NCI-H2107 (cell line): ENCODE measurements at places on chromosomes 16 and 17.
A peak's percentile ranks its signal among the peaks of the same experiment; 100 is the strongest.

DNA sequence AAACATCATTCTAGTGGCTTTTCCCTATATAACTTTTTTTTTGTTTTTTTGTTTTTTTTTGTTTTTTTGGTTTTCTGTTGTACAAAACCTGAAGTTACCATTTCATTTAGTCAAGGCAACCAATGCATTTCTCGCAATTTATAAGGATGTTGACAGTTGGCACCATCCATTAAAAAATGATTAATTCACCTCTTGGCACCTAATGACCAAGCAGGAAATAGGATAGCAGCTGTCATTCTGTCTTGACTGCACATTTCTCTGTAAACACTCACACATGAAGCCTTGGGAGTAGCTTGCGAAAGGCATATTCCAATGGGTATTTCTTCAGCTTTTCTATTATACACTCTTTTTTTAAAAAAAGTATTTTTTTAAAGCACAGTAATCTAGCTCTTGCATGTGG lies 77.5 kb downstream of the SYCE1L start:
- no peak for DNase-seq

- no peak for DNase-seq
Measured at GRCh38 chr16:70767377-70768202, 33.4 kb downstream of the VAC14 start.

- DNase-seq: peak; percentile 22
Measured at GRCh38 chr16:11407047-11407982, 62.1 kb downstream of the RMI2 start.

- DNase-seq: no peak
Measured at GRCh38 chr16:84806256-84806889, 13.4 kb upstream of the CRISPLD2 start.

GRCh38 chr17:55731586-55732250 lies 9.1 kb upstream of the TMEM100 start:
- no peak for DNase-seq

DNA sequence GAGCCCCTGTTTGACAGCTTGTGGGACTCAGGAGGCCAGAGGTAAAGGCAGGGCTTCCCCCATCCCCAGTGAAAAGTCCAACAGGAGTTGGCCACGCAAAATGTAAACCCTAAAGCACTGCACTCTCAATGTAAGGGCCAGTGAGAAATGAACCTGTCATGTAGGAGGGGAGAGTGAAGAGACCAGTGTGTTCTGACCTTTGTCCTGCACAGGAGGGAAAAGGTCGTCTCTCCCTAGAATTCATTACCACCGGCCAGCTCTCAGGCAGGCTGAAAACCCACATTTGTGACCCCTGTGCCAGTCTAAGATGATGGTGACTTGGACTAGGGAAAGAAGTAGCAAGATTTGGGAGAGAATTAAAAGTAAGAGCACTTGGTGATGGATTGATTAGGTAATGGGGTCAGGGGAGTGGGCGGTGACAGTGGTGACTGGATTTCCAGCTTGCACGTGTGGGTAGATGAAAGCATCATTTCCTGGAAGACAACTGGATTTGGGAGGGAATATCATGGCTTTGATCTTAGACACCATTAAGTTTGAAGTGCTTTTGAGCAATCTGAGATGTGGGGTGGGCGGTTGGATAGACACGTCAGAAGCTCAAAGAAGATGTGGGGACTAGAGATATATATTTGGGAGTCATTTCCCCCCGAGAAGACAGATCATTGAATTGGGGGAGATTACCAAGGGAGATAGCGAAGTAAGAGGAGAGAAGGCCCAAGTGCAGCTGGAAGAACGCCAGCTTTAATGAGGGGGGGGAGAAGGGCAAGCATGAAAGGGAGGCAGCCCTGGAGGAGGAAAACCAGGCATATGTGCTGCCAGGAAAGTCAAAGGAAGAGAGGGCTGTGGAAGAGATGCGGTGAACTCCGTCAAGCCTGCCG lies 119.5 kb downstream of the NTN1 start:
- no peak for DNase-seq

GRCh38 chr16:15853021-15853420 lies 3.8 kb downstream of the MYH11 start:
- DNase-seq: no peak

GRCh38 chr16:81716478-81717225 lies 62.4 kb upstream of the PLCG2 start:
- no peak for DNase-seq

- no peak for DNase-seq
Measured at GRCh38 chr16:50667497-50668367, 13.4 kb downstream of the SNX20 start.

GRCh38 chr17:40707745-40708144 lies 4.2 kb upstream of the KRT24 start:
- DNase-seq: no peak

DNA sequence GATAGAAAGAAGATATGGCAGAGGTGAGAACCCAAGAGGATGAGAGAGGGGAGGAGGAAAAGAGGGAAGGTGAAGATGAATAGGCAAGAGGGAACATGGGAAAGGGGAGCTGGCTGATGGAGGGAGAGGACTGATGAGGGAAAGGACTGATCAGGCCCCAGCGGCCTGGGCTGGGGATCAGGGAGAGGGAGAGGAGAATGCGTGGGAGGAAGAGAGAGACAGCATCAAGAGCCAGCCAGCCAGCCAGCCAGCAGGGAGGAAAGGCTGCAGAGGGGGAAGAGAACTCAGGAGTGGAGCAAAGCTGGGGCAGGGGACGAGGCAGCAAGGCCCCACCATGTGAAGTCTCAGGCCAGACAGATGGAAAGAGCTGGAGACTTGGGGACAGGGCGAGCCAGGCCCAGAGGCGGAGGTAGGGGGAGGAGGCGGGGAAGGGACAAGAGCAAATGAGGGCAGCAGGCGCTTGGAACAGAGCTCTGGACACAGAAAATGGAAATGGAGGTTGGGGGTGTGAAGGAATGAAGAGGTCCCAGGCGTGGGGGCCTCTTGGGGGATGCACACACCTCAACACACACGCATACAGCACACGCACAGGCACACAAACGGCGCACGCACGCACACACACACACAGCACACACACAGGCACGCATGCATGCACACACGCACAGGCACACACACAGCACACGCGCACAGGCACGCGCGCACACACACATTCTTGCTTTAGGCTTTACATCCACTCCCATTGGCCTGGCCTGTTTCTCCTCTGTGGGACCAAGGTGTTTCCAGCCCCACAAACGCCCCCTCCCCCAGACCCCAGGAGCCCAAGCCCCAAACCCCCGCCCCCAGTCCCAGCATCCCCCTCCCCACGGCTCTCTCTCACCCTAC lies 12.3 kb downstream of the DLG4 start:
- no peak for DNase-seq

DNA sequence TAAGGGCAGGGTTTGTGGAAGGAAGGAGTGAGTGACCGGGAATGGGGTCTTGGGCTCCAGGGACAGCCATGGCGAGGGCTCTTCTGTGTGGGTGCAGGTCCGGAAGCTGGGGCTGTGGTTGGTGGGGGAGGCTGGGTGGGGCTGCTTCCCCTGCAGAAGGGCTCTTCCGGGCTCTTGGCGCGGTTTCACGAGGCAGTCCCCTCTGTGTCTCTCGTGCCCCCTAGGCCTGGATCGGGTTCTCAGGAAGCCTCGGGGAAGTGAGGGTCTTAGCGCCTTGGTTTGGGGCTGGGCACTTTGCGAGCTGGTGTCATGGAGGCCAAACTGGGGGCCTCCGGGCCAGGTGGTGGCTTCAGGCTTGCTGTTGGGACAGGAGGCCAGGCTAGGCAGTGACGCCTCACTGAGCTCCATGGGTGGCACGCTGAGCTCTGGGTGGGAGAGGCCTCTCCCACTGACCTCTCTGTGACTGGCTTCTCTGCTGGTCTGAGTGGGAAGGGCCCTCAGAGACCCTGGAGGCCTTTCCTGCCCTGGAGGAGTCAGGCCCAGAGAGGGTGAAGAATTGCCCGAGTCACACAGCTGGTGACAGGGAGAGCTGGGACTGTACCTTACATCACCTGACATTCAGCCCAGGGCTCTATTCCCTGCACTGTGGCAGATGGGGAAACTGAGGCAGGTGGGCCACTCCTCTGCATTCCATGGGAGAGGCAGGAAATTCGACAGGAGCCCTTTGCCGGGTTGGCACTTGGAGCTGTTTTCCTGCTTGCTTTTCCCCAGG lies 8.2 kb downstream of the ADCY7 start:
- DNase-seq: no peak

DNA sequence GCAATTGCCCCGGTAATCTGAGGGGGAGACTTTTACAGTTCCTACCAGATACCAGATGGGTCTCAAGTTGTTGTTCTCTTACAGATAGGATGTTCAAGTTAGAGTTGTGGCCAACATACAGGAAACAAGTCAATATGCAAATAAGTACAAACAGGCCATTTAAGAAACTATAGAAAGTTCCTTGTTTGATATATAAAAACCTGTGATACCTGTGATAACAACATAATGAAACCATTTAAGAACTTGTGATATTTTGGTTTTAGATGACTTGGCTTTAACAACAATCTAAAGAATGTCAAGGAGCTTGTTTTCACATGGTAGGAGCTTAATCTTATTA lies 16.8 kb downstream of the CDR2 start:
- DNase-seq: no peak

DNA sequence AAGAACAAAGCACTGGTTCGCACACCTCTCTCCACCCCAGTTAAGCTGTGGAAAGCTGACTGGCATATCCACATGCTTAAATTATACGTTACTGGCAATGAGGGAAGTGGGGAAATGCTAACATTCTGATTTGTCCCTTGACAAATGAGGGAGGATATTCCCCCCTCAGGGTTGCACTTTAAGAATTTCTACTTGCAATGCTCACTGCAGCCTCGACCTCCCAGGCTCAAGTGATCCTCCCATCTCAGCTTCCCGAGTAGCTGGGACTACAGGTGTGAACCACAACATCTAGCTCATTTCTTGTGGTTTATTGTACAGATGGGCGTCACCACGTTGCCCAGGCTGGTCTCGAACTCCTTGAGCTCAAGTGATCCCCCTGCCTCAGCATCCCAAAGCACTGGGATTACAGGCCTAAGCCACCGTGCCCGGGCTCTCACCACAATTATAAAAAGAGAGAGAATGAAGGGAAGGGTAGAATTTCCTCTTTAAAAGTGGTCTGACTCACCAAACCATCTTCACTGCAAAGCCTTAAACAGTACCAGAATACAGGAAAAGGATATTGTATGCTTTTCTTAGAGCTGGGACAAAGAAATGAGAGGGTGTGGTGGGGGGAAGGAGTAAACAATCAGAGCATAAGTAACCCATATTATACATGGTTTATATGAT lies 38.9 kb downstream of the KANSL1 start:
- DNase-seq: no peak

GRCh38 chr17:20098314-20098713 lies 89.2 kb downstream of the SPECC1 start:
- no peak for DNase-seq

- no peak for DNase-seq
Measured at GRCh38 chr17:43881181-43881580, 26.2 kb downstream of the MPP2 start.

GRCh38 chr17:67260170-67260987 lies 15.4 kb upstream of the HELZ start:
- DNase-seq: no peak

DNA sequence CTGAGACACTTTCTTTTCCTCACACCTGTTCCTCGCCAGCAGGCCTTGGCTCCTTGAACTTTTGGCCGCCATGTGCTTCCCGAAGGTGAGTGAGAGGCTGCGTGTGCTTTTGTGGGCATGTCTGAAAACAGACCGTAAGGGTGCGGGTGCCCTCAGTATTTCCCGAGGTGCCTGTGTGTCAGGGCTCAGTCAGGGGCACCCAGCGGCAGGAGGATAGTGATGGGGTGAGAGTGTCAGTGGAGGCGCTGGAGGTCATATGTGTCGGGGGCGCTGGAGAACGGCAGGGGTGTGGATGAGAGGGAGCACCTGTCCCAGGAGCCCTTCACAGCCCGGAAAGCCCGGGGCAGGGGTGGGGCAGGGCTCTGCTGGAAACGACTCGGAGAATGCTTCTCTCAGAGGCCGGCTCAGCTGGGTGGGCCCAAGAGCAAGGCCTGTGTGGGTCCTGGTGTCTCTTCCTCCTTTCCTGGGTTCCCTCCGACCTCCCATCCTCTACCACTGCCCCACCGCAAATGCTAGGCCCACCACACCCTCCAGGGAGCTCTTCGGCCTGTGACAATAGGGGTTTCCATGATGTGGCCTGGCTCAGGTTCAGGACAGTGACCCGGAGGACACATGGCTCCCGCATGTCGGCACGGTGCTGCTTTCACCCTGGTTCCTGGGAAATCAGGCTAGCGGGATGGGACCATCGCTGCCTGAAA lies 451 bp downstream of the IL32 start:
- no peak for DNase-seq

- no peak for DNase-seq
Measured at GRCh38 chr16:3242709-3243108, 7.8 kb upstream of the ZNF200 start.

- no peak for DNase-seq
Measured at GRCh38 chr17:80673152-80673920, 128.7 kb downstream of the RPTOR start.
